ENCODE measurements at places on chromosomes 4 and X.

DNA sequence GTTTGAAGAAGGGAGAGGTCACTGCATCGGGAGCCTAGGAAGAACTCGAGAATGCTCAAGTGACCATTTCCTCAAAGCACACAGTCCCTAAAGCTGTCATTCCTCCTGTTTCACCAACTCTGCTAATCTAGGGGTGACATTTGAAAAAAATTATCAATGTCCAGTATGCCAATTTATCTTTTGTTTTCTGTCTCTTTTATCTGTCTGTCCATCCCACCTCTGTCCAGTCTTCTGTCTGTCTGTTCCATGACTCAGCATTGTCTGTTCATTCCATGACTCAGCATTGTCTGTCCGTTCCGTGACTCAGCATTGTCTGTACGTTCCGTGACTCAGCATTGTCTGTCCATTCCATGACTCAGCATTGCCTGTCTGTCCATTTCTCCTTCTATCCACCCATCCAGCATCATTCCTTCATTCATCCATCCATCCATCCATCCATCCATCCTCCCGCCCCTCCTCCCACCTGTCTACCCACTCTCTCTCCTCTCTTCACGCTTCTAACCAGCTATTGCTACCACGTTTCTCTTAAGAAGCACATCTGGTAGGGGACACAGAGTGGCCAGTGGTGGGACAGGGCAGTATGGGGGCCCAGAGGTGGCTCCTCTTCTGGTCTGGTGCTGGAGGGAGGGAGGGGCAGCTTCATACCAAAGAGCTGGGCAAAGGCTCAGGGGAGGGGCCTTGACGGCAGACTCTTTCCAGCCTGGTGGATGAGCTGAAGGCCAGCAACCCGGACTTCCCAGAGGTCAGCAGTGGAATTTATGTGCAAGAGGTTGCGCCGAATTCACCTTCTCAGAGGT lies 34.1 kb downstream of the HTRA3 start:
- no peak for DNase-seq

DNA sequence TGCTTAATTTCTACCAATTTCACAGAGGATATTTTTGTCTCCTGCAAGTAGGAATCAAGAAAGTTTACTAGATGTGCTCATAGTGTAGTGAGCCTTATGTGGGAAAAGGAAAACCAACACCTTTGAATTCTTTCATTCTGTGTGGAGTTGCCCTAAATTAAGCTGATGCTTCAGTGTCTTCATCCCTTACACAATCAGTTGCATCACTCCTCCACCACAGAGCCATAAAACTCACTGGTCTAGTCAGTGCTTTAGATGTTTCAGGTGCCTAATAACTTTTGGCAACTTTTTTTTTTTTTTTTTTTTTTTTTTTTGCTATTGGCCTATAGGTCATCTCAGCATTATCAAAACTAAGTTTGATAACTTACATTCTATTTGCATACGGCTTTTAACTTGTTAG lies 41.5 kb downstream of the HHIP start:
- no peak for DNase-seq

- no peak for DNase-seq
Observed at GRCh38 chrX:142994988-142995387, 30.7 kb upstream of the SPANXN4 start.

DNA sequence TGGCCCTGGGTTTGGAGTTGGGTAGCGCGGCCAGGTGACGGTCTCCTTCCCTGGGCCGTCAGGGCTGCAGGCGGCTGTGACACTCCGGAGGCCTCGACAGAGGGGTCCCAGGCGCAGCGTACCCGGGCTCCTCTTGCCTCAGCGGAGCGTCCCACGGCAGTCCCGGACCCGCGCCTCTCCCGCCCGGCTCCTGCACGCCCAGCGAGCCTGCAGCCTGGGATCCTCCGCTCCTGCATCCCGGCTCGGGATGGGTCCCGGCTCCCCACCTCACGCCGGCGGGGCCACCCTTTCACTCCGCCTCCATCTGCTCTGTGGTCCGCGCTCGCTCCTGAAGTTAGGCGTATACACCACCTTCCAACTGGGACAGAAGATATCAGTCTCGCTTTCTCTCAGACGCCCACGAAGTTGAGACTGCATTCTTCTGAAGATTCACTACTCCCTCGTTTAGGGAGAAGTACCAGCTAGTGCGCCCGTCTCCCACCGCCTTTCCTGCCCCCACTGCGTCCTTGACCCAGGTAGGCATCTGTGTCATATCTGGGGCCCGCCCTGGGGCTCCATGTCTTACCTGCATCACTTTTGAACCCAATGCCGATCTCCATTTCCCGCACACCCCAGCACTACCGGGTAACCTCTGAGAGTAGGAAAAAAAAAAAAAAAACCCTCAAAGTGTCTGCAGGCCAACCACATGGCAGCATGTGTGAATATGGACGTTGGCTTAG lies 32.3 kb upstream of the KDR start:
- no peak for DNase-seq

DNA sequence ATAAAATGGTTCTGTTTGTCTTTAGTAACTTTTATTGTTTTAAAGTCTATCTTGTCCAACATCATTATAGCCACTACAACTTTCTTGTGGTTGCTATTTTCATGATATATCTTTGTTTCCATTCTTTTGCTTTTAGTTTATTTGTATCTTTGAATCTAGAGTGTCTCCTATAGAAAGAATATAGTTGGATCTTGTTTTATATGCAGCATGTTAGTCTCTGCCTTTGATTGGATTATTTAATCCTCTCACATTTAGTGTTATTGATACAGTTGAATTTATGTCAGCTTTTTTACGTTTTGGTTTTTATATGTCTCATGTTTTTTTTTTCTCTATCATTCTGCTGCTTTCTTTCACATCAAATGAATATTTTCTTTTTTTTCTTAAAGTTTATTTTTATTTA lies 98.1 kb downstream of the VSIG4 start:
- no peak for DNase-seq

DNA sequence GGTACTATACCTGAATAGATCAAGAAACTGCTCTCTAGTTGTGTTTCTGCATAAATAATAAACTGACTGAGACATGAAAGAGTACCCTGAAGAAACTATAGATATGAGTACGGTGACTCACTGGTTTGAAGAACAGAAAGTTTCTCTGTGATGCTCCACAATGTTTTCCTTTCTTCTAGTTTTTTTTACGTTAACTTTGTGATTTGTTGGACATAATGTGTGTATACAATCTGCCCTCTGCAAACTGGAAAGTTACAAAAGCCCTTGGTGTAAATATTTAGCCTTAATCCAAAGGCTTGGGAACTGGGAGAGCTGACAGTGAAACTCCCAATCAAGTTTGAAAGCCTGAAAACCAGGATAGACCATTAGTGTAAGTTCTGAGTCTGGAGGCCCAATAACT lies 31.6 kb upstream of the PAPSS1 start:
- DNase-seq, result no peak
